Posterior vena cava (tissue), 2 donors: ENCODE measurements at places on chromosomes 11 and 22. TPM values are rescaled to one million over a fixed set of nuclear protein-coding genes. Genes with fewer than 3 reads are reported as not detected.

DNA sequence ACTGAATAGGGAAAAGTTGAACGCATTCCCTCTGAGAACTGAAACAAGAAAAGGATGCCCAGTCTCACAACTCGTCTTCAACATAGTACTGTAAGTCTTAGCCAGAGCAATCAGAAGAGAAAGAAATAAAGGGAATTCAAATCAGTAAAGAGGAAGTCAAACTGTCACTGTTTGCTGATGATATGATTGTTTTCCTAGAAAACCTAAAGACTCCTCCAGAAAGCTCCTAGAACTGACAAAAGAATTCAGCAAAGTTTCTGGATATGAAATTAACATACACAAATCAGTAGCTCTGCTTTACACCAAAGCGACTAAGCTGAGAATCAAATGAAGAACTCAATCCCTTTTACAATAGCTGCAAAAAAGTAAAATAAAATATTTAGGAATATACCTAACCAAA is 471.2 kb upstream of the CNTN5 start:
- no peak for DNase-seq

DNA sequence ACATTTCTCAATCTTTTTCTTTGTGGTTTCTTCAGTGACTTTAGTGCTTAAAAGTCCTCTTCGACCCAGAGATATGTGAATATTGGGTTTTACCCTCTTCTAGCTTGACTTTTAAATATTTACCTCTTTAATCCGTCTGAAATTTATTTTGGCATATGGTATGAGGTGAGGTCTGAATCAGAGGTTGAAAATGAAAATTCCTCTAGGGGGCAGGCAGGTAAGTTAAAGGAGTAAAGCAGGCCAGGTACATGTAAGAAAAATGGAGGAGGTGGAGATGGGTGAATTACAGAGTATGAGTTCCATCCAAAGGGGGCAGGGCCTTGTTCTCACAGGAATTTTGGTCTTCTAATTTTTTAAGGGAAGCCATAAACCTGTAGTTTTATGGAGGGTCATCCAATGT is 263.8 kb upstream of the NARS2 start:
- no peak for DNase-seq

DNA sequence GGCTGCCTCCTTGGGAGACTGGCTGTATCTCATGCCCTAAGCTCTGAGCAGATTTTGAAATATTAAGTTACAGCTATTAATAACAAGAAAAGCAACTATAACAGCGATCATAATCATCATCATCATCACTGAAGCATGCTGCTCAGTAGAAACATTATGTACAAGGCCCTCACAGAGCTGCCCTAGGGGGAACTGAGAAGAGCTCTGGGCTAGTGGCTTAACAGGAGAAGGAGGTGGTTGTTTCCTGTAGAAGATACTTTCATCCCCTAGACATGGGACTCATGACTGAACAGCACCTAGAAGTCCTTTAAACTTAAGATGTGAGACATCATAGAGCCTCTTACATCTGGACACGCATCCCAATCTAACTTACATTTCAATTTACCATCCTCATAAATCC is 332.8 kb upstream of the PLET1 start:
- no peak for DNase-seq

DNA sequence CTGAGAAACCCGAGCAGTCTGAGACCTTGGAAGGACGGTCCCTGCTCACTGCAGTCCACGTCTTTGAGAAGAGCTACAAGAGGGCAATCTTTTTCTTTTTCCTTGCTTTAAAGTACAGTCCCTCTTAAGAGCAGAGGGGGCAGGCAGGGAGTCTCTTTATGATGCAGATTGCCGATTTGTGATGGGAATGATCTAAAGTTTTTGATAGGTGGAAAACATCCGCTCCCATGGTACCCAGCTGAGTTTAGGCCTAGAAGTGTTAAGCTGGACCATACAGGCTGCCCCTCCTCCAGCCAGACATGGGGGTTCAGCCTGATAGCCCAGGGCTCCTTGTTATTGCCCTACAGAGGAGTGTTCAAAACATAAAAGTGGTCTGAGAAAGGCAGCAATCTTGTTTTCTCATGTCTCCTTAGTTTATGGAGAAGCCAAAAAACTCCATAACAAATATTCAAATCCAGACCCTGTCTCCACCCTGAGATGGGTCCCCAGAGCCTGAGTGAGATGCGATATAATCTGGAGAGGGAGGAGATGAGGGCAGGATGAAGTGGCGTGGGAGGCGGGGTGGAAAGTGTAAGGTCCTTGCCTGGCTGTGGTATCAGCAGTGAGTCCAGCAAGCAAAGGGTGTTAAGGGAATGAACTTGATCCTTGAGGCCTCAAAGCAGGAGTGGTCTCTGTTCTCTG is 135.1 kb downstream of the FDX1 start:
- no peak for DNase-seq

Gene NCF4
- total RNA-seq = 21.6 TPM

- DNase-seq = peak; percentile 83
These were observed 66.5 kb upstream of the AMPD3 start for GRCh38 chr11:10388574-10388973.

- DNase-seq = no peak
These were observed 2.6 kb downstream of the ZBED5 start for GRCh38 chr11:10855295-10855694.

GRCh38 chr22:36904260-36904880 is 9.1 kb upstream of the CSF2RB start:
- no peak for DNase-seq

GRCh38 chr11:85735876-85736460 is 50.0 kb upstream of the CCDC89 start:
- no peak for DNase-seq

DNA sequence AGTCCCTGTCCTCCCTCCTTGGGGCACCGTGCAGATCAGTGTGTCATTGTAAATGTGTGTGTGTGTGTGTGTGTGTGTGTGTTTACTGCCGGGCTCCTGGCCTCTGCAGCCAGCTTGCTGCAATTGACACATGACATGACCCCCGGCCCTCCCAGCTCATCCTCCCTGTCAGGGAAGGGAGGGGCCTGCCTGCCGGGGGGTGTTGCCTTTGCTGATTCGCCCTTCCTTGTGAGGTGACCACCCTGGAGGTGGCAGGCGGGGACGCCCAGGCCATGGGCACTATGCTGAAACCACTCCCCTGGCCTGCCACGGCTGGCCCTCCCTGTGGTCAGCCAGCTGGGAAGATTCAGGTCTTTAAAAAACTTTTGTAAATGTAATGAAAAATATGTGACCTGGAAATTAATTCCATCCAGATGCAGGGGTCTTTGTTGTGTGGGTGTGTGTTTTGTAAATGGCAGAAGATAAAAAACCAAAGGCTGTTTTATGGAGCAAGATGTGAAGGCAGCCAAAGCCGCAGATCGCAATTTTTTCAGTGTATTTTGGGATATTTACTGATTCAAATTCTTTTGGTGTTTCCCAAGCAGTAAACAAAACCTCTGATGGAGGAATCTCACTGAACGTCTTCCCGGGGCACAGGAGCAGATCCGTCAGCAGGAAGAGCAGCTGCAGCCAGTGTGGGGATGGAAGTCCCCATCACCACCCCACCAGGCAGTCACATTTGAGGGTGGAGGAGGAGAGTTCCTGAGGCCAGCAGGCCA is 23.2 kb downstream of the SHISAL1 start:
- no peak for DNase-seq

Gene ARHGAP8
- total RNA-seq = 1.4 TPM

Gene TRIM5
- 18.1 TPM for total RNA-seq

- DNase-seq = no peak
These were observed 1.5 kb downstream of the MIOX start for GRCh38 chr22:50488006-50488677.

GRCh38 chr22:24996420-24996952 is 44.0 kb downstream of the KIAA1671 start:
- DNase-seq = no peak

GRCh38 chr22:25067851-25068421 is 115.4 kb downstream of the KIAA1671 start:
- DNase-seq = peak; percentile 67

GRCh38 chr11:3195251-3196160 is 23.1 kb downstream of the MRGPRG start:
- DNase-seq = peak; percentile 67

DNA sequence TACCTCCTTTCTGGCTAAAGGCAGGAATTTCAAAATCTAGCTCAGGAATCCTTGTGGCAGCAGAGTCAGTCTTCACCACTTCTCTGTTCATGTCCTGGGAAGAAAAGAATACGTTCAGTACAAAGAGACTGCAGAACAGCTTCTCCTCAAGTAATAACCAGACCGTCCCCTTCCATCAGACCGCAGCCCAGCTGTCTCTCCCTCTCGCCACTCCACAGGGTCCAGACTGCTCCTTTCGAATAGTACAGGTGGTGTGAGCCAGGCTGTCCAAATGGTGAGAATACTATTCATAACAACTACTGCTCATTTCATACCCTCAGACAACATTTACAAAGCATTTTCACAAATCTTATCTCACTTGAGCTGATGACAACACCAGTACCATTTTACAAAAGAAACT is 857 bp downstream of the ZPR1 start:
- no peak for DNase-seq

GRCh38 chr11:127683321-127683720 is 682.8 kb upstream of the KIRREL3 start:
- no peak for DNase-seq

Gene C11orf16
- total RNA-seq = not detected

Gene NOX4
- 29.6 TPM for total RNA-seq

- peak; percentile 93 for DNase-seq
These were observed 2.2 kb downstream of the SLC25A22 start for GRCh38 chr11:795634-796564.

- DNase-seq = no peak
These were observed 87.1 kb downstream of the ABTB2 start for GRCh38 chr11:34270711-34271110.

Gene SYTL2
- 144 TPM for total RNA-seq

Gene WBP2NL
- total RNA-seq = 1.2 TPM

Gene RDX
- 111 TPM for total RNA-seq

DNA sequence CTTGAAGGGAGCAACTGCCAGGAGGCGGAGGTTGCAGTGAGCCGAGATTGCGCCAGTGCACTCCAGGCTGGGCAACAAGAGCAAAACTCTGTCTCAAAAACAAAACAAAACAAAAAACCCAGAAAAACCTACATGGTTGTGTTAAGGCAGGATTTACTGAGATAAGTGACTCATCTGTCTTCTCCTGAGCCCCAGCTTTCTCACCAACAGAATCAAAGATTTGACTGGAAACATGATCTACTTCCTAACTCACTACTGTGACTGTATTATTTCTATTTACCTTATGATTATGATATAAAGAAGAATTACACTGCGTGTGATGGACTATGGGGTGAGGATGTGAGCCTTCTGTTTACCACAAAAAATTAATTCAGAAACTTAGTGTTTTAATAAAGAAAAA is 21.8 kb downstream of the FAM118B start:
- no peak for DNase-seq

DNA sequence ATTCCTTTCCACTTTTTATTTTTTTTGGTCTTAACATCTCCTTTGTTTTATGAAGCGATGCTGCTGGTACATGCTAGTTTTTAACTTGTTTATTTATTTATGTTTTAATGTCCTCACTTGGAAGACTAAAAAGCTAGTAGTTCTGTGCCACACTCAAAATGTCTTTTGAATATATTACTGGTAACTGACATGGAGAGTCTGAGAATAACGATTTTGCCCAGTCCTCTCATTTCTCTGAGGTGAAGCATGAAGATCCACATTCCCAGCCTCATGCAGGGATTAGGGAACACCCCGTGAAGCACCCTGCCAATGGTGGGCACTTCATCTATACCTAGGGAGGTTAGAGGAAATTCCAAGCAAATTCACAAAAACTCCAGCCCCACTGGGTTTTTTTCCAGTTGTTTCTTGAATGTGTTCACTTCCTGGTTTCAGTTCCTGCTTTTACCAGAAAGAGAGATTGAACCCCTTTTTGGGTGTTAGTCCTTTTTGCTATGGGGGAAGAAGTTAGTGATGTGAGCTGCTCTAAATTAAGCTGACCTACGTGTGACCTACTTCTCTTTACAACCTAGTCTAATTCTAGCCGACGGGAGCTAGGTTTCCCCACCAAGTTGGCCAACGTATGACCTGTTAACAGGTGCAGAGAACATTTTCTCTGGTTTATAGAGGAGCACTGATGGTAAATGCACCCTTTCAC is 106.1 kb downstream of the SLC1A2 start:
- no peak for DNase-seq

- DNase-seq = no peak
These were observed 21.2 kb downstream of the LIF start for GRCh38 chr22:30225220-30225927.

GRCh38 chr11:118167906-118168305 is 8.5 kb downstream of the SCN2B start:
- DNase-seq = peak; percentile 50

- no peak for DNase-seq
These were observed 492 bp upstream of the LUZP2 start for GRCh38 chr11:24496386-24496735.

Gene RBFOX2
- 114 TPM for total RNA-seq

Gene SCGB2A2
- not detected for total RNA-seq

Gene LRRN4CL
- 13.9 TPM for total RNA-seq
